ENCODE measurements at places on chromosomes 5 and 9.

- no peak for DNase-seq
These were observed 46.3 kb downstream of the STC2 start for GRCh38 chr5:173281910-173282309.

GRCh38 chr9:93413530-93413929, 38.0 kb upstream of the FAM120A start:
- no peak for DNase-seq

DNA sequence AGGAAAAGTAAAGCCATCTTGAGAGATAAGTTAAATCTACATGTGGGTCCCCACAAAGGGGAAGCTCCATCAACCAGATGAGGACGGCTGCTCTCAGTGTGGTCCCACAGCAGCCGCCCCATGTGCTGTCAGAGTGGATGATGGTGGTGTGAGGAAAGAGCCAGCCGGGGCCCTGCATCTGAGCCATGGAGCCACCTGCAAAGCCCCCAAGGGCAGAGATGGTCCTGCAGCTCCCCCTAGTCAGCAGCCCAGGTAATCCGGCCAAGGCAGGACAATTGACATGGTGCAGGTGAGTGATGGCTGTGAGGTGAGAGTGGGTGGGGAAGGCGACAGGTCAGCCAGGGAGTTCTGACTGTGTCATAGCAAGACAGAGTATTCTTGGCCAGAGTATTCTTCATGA, 458.8 kb downstream of the ICE1 start:
- no peak for DNase-seq

DNA sequence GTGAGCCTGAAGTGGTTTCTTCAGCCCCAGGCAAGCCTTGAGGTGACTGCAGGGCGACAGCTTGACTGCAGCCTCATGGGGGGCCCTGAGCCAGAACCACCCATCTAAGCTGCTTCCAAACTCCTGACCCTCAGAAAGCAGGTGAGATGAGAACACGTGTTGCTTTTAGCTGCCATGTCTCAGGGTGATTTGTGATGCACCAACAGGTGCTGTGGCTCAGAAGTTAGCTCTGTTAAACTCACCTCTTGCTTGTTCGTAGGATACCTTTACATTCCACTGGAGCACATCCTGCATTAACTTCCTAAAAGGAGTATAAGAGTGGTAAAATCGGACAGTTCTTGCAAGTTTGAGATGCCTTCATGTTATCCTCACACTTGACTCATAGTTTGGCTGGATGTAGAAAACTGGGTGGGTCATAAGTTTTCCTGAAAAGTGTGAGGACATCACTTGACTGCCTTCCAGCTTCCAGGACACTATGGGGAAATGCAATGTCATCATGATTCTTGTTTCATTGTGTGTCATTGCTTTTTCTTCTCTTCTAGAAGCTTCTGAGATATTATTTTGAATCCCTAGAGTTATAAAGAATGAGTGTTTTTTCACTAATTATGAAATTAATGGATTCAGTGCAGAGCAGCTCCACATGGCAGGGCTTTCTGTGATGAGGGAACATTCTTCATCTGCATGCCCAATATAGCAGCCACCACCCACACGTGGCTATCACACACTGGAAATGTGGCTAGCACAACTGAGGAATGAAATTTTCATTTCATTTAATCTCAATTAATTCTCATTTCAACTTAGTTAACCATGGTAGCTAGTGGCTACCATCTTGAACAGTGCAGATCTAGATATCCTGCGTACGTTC, 92.3 kb downstream of the HSD17B3 start:
- DNase-seq, result no peak

- DNase-seq, result no peak
These were observed 9.8 kb upstream of the PDE8B start for GRCh38 chr5:77200663-77201062.

- no peak for DNase-seq
These were observed 1147.5 kb upstream of the C9orf72 start for GRCh38 chr9:28720746-28721145.

DNA sequence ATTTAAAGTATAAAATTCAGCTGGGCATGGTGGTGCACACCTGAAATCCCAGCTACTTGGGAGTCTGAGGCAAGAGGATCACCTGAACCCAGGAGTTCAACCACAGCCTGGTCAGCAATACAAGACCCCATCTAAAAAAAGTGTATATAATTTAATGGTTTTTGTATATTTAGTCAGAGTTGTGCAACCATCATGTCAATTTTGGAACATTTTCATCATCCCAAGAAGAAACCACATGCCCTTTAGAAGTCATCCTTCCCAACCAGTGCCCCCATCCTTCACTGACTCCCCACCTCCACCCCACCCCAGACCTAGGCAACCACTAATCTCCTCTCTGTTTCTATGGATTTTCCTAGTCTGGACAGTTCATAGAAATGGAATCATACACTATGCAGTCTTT, 18.8 kb upstream of the TEK start:
- no peak for DNase-seq

- DNase-seq, result no peak
These were observed 111.8 kb upstream of the TLE1 start for GRCh38 chr9:81801190-81801589.

DNA sequence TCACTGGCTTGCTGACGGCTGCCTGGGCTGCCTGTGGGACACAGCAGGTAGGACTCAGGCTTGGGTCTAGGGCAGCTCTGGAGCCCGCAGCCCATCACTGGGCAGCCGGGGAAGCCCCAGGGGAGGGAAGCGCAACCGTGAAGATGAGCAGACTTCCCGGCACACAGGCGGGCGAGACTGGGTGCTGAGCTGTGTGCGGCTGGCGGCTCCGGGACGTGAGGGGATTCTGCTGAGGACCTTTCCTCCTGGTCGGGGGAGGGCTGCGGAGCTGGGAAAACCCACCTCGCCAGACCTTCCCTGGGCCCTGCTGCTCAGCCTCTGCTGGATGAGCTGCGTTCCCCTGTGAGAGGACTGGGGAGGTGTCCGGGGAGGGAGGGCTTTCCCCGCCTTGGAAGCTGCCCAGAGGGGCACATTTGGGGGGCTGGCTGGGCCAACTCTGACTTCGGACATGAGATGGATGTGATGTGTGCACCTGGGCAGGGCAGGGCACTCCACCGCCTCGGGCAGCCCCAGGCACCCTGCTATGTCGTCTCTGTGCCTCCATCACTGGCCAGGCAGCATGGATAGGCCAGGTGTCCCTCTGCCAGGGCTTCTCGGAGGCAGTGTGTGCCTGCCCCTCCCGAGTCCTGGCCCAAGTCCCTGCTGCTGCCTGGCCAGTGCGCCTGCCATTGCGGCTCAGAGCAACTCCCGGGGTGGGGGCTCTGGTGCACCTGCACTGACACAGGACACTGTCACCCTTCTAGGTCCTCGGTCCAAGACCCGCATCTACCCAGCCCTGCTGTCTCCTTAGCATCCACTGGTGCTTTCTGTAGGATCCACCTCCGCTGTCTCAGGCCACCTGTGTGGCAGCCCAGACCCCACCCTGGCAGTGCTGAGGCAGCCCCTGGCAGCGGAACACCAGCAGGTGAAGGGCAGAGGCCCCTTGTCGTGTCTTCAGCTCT, 66.4 kb downstream of the COL5A1 start:
- DNase-seq, result no peak

GRCh38 chr9:19379697-19380046, 364 bp downstream of the RPS6 start:
- no peak for DNase-seq

DNA sequence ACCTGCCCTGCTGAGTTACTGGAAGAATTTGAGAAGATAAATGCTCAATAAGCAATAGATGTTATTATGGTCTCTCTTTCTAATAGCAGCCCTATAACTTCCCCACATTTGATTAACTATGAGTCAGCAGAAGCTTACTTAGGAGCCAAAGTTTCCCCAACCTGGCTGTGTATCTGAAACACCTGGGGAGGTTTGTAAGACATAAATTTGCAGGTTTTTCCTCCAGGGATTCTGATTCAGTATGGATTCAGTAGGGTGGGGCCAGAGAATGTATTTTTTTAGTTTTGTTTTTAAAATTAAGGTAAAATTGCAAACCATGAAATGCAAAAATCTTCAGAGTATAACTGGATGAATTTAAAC, 44.9 kb upstream of the GNPDA1 start:
- DNase-seq, result no peak

DNA sequence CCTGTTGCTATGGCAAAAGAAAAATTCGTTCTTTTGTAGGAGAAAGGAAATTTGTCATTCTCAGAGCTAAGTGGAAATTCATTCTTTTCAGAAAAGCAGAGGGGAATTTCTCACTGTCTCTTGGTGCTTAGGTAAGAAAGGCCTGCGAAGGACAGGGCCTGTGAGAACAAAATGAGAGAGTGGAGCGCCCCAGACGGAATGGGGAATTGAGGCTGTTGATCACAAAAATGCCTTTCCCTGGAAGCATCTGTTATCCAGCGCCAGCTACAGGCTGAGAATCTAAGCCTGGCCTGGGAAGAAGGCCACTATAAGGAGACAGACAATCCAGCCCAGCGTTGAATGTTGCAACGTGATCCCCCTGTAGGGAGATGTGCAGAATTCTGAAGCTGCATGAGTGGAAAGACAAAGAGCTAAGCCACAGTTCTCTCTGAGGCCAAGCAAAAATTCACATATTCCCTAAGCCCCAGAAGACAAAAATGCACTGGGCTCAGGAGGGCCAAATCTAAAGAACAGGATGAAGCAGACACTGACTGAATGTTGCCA, 44.8 kb upstream of the CLK4 start:
- DNase-seq, result no peak

DNA sequence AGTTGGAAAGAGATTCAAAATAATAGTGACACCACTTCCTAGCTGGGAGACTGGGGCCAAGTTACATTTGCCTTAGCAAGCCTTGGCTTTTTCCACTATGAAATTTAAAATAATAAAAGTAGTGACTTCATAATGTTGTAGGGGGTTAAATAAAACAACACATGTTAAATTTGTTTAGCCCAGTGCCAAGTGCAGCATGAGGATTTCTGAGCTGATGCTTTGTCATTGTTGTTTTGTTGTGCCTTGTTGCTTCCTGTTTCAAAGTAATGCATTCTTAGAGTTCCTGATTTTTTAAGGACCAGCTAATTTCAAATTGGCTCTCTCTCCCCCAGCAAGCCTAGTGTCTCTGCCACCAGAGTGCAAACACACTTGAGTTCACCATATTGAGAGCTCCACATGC, 270.7 kb upstream of the PAPPA start:
- no peak for DNase-seq

Data from HL-60 (cell line).